M059J (cell line): ENCODE measurements at places on chromosomes 6 and 20. TPM values are rescaled to one million over a fixed set of nuclear protein-coding genes. Genes with fewer than 3 reads are reported as not detected.

Gene SYNDIG1
- total RNA-seq = not detected in 2 replicates

- DNase-seq = peak; percentile 81
Measured at GRCh38 chr6:84581494-84582259, 182.7 kb downstream of the TBX18 start.

GRCh38 chr6:169409742-169410312 lies 156.2 kb upstream of the THBS2 start:
- DNase-seq = no peak

GRCh38 chr6:71675386-71675785 lies 211.0 kb upstream of the RIMS1 start:
- no peak for DNase-seq

Gene SEC63
- 11.8 and 22.9 TPM in 2 replicates for total RNA-seq

Gene CABLES2
- total RNA-seq = 10.0 and 19.9 TPM in 2 replicates

- no peak for DNase-seq
Measured at GRCh38 chr6:106747139-106747538, 117.8 kb downstream of the QRSL1 start.

- DNase-seq = peak; percentile 20
Measured at GRCh38 chr20:41654884-41655283, 36.7 kb upstream of the CHD6 start.

- DNase-seq = no peak
Measured at GRCh38 chr20:51888291-51888690, 86.0 kb upstream of the SALL4 start.

DNA sequence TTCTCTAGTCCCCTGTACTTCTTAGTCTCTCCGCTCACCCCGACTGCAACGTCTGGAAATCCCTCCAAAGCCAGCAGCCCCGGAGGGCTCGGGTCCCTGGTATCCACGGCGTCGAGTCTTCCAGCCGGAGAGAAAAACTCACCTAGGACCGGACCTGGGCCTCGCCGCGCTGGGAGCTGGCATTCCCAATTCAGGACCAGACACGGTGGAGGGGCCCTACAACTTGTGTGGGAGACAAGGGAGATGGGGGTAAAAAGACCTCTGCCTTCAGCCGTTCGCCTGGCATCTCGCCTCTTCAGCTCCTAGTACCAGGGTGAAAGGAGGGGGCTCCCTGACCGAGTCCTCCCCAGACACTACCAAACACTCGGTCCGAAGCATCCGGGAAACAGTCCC lies 64.3 kb downstream of the GPX5 start:
- no peak for DNase-seq

DNA sequence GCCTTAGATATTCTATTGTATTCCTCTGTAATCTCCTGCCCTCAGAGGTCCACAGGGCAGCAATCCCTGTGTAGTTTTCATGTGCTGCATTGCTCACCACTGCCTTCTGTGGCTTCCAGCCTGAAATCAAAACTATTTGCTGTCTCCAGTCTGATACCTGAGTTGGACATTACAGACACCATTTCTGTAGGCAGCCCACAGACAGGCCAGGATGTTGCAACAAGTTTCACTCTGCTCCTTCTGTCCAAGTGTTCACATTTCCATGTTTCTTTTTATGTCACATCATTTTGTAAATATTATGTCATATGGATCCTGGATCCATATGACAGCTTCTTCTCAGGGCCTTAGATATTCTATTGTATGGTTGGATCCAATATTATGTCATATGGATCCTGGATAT lies 21.7 kb downstream of the ECI2 start:
- DNase-seq = no peak

GRCh38 chr20:14415467-14415866 lies 78.1 kb upstream of the FLRT3 start:
- no peak for DNase-seq

Gene CEBPB
- 37.7 and 51.8 TPM in 2 replicates for total RNA-seq

DNA sequence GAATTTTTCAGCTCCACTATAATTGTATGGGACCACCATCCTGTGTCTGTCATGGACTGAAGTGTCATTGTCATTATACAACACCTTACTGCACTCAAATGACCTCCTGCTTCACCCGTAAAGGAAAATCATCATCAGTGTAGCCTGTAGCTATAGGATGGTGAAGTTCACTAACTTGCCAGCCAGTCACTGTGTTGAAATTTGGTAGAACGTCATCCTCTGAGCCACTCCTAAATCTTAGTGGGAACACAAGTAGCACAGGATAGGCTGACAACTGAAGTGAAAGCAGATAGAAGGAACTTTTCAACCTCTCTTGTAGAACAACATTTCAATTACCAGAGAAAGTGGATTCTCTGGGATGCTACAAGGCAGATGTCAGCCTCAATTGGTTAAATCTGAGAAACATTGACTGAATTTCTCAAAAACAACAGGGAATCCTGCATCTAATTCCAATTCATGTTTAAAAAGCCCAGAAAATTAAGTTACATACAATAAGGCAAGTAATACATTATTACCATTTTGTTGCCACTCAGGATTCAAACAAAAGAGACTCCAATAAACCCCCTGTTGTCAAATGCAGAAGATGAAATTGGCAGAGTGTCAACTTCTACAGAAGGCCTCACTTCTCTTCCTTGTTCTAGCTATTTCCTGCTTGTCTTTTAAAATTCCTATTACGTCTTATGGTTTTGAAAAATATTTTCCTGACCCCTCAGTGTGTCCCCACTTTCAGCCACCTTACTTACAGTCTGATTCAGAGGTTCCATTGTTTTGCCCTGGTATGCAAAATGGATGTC lies 647.9 kb upstream of the AGPAT4 start:
- DNase-seq = no peak

Gene LPA
- not detected in 2 replicates for total RNA-seq

DNA sequence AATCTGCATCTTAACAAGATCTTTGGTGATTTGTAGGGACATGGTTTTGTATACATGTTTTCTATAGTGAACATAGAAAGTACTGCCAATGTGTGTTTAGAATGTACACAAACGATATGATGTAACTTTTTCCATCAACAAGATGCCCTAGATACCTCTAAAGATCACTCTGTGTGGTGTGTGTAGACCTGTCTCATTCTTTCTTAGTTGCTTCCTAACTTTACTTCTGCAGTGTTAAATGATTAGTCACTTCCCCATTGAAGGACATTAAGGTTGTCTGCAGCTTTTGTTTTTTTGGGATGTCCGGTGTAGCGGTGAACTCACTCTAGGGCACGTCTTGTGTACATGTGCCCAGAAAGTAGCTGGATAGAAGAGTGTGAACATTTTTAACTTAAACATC lies 35.9 kb downstream of the CDYL start:
- peak; percentile 81 for DNase-seq

- no peak for DNase-seq
Measured at GRCh38 chr6:156657296-156657695, 119.9 kb upstream of the ARID1B start.

Gene HLA-DPB1
- not detected in 2 replicates for total RNA-seq

DNA sequence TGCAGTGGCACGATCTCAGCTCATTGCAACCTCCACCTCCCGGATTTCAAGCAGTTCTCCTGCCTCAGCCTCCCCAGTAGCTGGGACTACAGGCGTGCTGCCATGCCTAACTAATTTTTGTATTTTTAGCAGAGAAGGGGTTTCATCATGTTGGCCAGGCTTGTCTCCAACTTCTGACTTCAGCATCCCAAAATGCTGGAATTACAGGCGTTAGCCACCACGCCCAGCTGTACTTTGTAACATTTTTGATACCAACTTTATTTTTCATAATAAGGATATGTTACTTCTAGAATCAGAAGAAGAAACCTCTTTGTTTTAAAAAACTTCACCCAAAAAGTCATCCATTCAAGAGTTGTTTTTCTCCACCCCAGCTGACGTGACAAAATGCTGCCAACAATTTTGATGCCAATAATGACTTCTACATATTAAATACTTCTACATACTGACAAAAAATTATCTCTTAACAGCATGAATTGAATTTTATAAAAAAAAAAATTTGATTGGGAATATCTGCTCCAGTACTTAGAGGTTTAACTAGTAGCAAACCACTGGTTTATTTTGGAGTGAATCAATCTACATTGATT lies 22.5 kb upstream of the PRIM2 start:
- no peak for DNase-seq
